Left lung (tissue), 14 donors: ENCODE measurements at places on chromosomes 2 and 18.

GRCh38 chr2:51290725-51291124 lies 258.8 kb upstream of the NRXN1 start:
- no peak for DNase-seq

DNA sequence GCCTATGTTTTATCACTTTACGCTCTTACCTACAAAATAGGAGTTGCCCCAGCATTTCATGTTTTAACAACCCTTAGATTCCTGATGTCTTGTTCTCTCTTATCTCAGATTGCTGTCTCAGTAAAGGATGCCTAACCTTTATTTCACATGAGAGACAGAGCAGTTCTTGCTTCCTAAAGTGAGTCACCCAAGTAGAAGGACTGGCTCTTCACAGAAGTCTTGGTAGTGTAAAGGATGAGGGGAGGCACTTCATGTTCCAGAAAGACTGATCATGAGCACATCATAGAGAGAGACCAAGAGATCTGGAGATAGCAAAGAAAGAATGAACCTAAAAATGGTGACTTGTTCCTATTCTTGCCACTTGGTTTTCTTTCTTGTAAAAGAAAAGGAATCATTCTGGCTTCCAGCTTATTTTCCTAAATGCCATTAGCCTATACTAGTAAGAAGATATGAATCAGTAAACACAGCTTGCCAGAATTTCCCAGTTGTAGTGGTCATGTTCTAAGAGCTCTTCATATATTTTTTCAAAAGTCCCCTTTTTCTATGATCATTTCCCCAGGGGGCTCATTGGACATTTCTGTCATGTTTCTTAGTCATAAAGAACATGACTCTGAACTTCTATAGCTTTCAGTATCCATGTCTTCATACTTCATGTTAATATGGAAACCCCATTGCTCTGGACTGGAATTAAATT lies 54.9 kb downstream of the MAPRE2 start:
- DNase-seq = no peak

- no peak for DNase-seq
Observed at GRCh38 chr18:61929881-61930640, 37.3 kb upstream of the RNF152 start.

DNA sequence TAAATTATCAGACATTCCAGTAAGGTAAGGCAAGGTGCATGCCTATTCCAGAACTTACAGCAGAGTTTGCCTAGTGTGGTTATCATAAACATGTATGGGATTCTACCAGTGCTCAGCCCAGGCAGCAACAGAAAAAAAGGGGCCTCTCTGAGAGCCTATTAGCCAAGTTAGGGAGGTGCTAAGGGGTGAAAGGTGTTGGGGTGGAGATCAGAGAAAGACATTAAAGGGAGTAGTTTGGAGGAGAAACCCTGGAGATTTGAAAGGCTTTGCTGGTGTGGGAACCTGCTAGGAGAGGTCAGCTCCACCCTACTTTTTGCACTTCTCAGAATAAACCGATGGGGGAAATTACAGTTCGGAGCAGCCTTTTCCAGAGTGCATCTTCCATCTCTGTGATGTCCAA lies 2.9 kb downstream of the ARPC2 start:
- no peak for DNase-seq

DNA sequence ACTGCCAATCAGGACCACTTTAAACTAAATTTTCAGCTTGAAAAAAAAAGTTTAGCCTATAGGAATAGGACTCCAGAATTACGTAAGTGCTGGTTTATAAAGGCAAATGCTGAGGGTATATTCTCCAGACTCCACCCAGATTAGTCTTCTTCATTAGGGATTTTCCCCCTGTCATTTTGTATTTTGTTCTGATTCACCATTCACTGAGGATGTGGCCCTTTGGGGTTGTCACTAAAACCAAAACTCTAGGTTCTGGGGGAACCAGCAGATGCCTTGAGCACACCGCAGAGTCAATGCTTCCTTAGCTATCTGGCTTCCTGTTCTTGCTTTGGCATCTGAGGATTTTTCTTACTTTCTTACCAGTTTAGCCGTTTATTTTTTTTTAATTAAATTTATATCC lies 10.5 kb downstream of the SCYGR4 start:
- no peak for DNase-seq
